T-helper 2 cell (primary cell): ENCODE measurements at places on chromosomes 1 and 21.

DNA sequence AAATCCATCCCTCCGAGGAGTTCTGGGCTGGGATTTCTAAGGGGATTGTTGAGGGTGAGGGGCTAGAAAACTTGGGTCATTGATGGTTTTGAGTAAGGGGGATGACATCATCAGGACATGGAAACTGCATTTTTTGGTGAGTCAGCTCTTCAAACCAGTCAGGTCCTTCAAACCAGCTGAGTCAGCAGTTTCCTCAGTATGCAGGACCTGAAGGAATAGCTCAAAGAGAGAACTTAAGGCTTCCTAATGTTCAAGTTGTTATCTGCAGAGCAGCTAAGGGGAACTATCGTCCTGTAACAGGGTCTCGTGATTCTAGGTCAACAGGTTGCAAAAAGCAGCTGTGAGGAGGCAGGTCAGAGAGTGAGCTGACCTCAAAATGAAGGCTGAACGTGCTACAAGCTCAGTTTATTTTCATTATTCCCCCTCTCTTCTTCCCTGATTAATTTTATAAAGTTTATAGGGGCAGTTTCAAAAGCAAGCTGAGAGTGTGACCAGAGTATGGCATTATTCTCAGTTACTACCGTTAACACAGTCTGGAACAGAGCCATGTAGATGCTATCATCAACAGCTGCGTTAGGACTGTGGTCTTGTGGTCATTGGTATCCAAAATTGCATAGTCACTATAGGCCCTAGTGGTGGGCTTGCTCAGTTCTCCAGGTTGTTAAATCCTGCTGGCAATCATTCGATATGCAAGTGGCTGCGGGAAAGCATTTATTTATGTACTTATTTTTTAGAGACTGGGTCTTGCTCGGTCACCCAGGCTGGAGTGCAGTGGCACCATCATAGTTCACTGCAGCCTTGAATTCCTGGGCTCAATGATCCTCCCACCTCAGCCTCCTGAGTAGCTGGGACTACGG, 10.7 kb upstream of the SDC3 start:
- DNase-seq = no peak

DNA sequence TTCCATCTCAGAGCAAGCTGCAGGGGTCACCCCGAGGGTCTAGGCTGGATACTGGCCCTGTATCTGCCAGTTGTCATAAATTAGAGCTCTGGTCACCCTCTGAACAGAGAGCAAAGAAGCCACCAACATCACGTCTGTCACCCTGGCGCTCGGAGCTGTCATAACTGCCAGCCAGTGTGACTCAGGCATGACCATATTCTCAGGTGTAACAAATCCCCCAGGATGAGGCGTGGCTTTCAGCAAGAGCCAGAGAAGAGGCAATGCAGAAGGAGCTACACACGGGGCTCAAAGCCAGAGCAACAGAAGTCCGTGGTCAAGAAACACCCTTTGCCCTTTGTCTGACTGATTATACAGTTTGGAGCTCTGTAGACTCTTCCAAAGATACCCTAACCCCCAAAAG, 40.0 kb downstream of the PRAMEF20 start:
- no peak for DNase-seq

- no peak for DNase-seq
Observed at GRCh38 chr1:243855616-243856318, 5.7 kb upstream of the AKT3 start.

- DNase-seq = no peak
Observed at GRCh38 chr21:46503922-46504550, 45.3 kb downstream of the DIP2A start.

DNA sequence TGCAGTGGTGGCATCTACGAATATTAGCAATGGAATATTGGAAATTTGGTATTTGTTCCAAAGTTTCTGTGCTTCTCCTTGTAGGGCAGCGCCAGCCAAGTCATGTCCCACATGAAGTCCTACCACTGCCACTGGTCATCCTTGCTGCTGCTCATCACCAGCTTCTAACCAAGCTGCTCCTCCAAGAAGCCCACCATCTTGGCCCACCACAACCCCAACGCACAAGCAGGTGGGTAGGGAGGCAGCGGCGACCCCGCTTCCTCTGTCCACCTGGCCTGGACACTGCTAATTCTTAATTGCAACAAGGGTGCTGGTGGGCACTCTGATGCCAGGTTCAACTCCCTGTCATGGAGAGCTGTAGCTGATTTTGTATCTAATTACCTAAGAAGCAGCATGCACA, 291.2 kb upstream of the LYPLAL1 start:
- DNase-seq = no peak

- DNase-seq = no peak
Observed at GRCh38 chr1:169360415-169360814, 7.2 kb downstream of the NME7 start.

GRCh38 chr21:16851054-16851453, 661.8 kb upstream of the CXADR start:
- DNase-seq = no peak

DNA sequence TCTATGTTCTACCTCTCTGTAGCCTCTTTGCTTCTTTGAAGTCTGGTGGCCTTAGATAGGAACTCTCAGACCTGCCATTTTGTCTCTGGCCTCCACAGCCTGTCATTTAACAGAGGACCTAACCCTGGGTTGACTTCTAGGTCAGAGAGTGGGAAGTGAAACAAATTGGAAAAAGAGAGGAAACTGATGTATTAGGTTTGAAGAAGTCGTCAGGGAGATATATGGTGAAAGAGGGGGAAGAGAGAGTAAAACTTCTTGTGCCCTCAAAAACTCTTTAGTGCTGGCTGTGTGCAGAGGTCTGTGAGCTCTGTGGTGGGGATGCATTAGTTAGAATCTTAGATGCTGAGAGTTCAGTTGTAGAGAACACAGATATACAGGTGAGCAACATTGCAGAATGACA, 30.2 kb upstream of the CD1D start:
- no peak for DNase-seq

- DNase-seq = no peak
Observed at GRCh38 chr21:33157303-33157702, 72.4 kb upstream of the IFNAR2 start.

- no peak for DNase-seq
Observed at GRCh38 chr1:65036570-65037051, 70.3 kb upstream of the JAK1 start.

DNA sequence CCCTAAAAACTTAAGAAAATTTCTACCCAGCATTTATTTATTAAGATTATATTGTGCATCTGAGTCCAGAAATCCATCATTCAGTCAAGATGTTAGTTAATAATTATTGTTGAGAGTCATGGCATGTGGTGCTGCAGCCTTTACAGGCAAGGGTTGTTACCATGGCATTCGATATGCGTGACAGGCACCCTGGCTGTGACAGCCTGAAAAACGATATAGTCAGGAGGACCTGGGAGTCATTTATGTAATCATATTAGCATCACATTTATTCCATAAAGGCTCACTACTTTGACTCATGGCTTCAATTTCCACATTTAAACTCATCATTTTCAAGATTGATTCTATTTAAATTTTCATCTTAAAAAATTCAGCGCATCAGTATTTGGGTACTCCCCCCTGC, 68.0 kb downstream of the CACHD1 start:
- DNase-seq = no peak

GRCh38 chr1:156164125-156164831, 10.9 kb downstream of the SEMA4A start:
- no peak for DNase-seq

DNA sequence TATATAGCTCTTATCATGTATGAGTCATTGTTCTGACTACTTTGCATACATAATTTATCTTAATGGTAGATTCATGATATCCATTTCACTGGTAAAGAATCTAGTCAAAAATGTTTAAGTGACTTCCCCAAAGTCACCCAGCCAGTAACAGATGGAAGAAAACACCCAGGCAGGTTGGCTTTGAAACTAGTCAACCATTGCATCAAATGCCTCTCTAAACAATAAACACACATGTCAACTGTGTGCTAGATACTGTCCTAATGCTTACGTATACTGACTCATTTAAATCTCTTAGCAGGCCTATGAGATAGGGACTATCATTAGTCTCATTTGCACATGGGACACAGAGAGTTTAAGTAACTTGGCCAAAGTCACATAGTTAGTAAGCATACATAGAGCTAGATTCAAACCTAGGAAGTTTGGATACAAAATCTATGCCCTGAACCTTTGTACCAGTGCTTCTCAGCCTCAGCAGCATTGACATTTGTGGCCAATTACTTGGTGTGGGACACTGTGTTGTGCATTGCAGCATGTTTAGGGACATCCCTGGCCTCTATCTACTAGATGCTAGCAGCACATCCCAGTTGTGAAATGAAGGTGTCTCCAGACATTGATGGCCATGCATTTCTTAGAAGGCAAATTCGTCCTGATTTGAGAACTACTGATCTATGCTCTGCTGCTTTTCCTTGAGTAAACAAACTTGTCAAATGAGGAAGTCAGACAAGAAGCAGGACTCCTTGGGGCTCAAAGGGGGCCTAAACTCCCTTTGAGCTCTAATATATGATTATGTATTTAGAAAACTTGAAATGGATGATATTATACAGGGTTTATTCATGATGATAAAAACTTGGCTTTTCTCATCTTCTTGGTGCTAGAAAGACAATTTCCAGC, 316.3 kb downstream of the KCNH1 start:
- no peak for DNase-seq

- no peak for DNase-seq
Observed at GRCh38 chr1:82452096-82452495, 651.4 kb downstream of the ADGRL2 start.

DNA sequence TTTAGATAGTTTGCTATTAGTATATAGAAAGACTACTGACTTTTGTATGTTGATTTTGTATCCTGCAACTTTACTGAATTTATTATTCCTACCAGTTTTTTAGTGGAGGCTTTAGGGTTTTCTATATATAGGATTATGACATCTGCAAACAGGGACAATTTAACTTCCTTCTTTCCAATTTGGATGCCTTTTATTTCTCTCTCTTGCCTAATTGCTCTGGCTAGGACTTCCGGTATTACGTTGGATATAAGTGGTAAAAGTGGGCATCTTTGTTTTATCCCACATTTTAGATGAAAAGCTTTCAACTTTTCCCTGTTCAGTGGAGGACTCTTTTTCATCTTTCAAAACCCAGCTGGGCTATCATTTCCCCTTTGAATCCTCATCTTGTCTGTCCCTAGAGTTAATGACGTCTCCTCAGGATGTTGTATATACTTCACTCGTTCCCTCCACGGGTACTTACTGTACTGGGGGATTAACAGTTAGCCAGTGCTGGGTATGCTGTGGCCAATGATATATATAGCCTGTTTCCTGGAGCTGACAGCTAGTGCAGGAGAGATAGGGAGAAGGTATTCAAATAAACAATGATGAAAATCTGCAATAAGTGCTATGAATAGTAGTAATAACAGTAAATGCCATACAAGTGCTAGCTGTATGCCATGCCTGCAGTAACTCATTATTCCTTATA, 9.8 kb downstream of the ACOT11 start:
- no peak for DNase-seq
